ENCODE measurements at places on chromosomes 4 and X.

DNA sequence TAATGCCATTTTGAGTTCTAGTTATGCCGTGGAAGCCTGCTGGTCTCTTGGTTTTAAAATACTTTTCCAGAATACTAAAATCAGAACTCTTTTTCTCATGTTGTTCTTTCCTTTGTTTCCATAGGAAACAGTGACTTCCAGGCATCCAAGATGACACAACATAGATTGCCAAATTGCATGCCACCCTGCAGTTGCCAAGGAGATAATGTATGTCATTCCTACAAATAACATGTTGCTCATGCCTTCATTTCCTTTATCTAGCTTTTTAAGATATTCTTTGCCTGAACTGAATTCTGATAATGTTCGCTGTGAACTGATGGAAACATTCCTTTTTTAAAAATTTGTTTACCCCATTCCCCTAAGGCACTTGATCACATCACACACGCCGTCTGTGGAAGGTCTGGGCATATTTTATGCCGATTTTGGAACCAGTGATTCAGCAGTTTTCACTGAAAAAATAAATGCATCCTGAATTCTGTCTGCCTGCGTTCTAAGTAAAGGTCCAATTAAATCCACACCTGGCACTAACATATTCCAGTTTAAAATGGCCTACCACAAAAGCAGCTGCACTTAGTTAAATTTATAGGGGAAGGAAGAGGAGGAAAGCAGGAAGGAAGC lies 38.0 kb upstream of the COX7B2 start:
- no peak for DNase-seq

GRCh38 chr4:63296773-63297172 lies 1112.5 kb downstream of the TECRL start:
- DNase-seq: no peak

GRCh38 chr4:170758988-170759387 lies 669.2 kb upstream of the AADAT start:
- DNase-seq: no peak

DNA sequence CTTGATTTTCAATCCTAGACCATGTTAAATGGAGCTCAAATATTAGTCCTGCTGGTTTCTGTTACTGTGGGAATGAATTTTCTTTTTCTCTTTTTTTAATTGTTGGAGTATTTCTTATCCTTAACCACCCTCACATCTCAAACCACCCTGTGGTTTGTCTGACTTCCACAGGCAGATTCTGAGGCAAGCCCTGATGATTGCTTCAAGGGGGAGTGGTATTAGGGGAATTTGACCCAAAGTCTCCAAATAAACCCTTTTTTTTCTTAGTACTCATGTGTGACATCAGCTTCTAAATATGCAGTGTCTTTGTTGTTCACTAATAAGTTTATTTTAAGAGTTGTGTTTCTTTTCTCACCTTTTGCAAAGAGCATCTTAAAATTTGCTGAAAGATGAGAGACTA lies 810.3 kb downstream of the IL1RAPL1 start:
- no peak for DNase-seq

DNA sequence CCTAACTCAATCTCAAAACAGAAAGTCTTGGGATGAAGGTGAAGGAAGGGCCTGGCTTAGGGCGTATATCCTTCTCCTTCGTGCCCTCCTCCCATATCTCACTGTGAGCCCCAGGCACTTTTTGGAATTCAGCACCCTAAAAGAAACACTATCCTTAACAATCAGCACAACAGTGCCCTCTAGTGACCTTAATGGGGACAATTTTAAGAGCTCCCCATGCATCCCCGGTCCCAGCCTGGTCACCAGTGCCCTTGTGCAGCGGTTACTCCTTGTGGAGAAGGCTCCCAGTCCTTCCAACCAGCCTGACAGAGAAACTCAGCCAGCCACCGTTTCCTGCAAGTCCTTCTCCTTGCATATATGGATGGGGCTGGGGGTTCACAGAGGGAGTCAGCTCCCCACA lies 4.2 kb downstream of the PAK3 start:
- DNase-seq: no peak

GRCh38 chr4:29970626-29971025 lies 749.5 kb upstream of the PCDH7 start:
- no peak for DNase-seq

DNA sequence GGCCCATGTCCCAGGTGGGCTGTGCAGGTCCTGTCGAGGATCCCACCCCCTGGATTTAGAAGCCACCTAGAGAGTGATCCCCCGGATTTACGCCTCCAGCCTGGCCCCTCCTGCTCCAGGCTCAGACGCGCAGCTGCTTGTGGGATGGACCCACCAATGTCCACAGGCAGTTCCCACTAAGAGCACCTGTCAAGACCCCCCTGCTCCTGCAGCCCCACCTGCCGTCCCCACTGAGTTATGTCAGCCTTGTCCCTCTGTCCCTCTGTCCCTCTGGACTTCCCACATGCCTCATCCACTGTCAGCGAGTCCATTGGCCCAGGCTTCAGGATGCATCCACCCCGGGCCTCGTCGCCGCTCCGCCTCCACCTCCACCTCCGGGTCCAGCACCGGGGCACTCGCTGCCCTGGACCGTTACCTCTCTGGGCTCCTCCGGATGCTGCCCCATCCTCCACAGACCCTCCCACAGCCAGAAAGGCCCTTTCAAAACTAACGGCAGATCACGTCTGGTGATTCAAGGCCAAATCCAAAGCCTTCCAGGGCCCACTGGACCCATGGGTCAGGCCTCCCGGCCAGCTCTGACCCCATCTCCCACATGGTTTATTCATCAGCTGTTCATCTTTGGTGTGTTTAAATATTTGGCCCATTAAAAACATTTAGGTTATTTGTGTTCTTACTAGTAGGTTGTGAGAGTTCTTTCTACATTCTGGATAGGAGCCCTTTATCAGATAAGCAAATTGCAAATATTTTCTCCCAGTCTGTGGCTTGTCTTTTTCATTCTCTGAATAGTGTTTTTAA lies 28.3 kb downstream of the HTRA3 start:
- DNase-seq: no peak

GRCh38 chr4:2932951-2933565 lies 30.1 kb downstream of the NOP14 start:
- DNase-seq: no peak

- no peak for DNase-seq
These were observed 3.8 kb downstream of the GABRE start for GRCh38 chrX:151970661-151971060.

Measured in DMS79 (cell line).